ENCODE measurements at places on chromosomes 11 and 22.
A peak's percentile ranks its signal among the peaks of the same experiment; 100 is the strongest.

DNA sequence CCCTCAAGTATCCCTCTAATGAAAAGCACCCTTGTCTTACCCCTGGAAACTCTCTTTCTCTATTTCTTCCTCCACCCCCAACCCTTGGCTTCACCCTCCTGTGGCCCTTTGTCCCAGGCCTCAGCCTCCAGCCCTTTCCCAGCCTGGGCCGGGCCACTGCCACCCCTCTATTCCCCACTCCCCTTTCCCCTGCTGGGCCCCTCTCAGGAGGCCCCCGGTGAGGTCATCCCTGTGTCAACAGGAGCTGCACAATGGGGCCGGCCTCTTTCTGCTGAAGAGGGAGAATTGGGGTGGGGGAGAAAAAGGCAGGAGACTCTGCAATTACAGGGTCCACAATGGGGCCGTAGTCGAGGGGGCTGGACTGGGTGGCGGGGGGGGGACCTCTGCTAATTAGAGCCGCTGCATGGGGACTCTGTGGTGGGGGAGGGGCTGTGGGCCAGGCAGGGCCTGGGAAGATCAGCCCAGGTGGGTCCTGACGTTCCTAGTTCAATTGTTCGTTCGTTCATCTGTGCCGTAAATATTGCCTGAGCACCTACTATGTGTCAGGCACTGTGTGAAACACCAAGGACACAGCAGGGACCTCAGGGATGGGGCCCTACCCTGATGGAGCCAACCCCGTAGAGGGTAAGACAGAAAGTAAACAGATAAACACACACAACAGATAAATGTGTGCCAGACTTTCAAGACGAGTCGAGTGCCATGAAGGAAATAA lies 18.5 kb upstream of the MPPED1 start:
- no peak for DNase-seq

- no peak for DNase-seq
These were observed 4.8 kb downstream of the ROBO4 start for GRCh38 chr11:124892750-124893454.

DNA sequence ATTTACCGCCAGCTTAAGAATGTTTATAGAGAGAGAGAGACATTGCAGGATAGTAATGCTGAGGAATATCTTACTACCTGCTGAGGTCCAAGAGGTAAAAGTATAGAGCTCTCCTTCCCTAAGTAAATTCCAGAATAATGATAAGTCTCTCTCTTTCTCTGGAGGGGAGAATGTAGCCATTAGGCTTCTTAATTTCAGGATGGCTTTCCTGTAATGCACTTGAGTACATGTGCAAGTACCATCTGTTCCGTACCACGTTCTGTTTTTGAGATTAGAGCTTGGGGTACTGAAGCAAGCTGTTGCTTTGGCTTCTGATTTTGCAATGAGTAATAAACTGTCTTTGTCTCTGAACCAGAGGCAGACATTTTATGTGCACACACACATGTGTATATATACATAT lies 1314.0 kb downstream of the JRKL start:
- no peak for DNase-seq

DNA sequence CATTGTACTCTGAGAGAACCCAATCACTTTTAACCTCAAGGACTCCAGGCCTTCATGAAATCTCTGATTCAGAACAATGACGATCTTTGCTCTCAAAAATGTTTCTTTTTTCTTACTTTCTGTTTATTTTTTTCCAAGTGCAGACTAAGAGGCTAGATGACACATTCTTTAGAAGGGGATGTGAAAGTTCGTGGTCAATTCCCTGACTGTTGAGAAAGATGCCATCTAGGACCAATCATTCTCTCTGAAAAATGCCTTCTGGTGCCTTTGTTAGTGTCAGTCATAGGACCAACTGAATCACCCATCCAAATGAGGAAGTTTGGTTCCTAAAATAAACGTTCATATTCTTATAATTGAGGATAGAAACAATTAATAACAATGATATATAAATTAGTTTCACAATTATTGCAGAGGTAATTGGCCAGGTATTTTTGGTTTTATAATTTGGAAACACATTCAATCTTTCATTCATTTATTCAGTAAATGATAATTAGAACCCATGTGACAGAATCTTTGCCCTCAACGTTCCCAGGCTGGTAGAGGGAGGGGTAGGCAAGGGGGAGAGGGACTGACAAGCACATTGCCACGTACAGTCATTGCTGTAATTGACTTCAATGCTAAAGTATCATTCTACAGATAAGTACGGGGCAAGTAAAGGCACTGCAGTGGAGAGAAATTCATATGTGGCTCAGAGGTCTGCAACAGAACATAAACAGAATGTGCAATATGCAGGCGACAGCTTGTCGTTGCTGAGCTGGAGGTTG lies 333.4 kb upstream of the MPPED2 start:
- peak; percentile 15 for DNase-seq

DNA sequence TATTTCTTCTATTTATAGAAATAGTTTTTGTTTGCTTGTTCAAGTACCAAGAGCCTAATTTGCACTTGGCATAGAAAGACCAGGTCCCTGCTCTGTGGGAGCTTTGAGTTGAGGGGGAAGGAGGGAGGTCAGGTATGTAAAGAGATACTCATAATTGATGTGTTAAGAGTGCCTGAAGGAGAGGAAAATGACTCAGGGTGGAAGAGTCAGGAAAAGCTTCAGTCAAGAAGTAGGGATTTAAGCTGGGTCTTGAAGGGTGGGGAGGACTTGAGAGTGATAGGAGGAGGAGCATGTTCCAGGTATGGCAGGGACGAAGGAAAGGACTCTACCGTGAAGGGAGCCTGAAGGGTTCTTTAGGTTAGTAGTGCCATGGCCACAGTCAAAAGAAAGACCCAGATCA lies 9.0 kb downstream of the RBX1 start:
- peak; percentile 15 for DNase-seq

DNA sequence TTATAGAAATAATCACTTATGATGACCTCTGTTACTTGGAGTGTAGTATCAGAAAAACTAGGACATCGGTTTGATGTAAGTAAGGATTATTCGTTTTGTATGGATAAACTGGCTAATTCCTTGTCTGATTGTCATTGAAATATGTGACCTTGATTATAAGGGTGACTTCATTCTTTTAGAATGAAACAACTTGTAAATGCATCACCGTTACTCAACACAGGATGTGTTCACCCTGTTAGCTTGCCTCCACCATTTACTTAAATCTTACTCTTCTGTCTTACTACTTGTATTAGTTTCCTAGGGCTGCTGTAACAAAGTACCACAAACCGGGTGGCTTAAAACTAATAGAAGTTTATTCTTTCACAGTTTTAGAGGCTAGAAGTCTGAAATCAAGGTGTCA lies 7.9 kb downstream of the SFI1 start:
- DNase-seq = peak; percentile 79

- no peak for DNase-seq
These were observed 29.7 kb upstream of the ST14 start for GRCh38 chr11:130129922-130130321.

- DNase-seq = no peak
These were observed 1127.4 kb upstream of the CCDC90B start for GRCh38 chr11:84413549-84413948.

- DNase-seq = no peak
These were observed 1.2 kb upstream of the FCHSD2 start for GRCh38 chr11:73143126-73143838.

GRCh38 chr11:13644997-13645687 lies 23.3 kb upstream of the FAR1 start:
- no peak for DNase-seq

DNA sequence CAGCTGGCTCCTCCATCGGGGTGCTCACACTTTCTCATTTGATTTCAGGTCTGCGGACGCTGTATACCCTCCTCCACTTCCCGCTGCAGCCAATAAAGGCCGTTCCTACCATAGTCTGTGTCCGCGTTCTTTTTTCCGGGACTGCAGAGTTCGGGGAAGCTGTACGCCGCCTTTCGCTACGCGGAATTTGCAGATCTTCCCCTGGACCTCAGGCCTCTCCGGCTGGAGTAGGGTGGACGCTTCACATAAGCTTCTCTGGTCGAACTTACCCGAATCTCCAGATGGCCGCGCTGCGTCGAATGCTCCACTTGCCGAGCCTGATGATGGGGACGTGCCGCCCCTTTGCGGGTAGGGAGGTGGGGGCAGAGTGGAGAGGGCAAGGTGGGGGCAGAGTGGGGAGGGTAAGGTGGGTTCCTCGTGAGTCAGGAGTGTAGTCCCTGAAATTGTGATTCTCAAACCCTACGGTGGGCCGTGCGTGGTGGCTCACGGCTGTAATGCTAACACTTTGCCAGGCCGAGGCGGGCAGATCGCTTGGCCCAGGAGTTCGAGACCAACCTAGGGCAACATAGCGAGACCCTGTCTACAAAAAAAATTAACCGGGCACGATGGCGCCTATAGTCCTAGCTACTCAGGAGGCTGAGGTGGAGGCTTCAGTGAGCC lies 617 bp downstream of the CSKMT start:
- DNase-seq = peak; percentile 87

DNA sequence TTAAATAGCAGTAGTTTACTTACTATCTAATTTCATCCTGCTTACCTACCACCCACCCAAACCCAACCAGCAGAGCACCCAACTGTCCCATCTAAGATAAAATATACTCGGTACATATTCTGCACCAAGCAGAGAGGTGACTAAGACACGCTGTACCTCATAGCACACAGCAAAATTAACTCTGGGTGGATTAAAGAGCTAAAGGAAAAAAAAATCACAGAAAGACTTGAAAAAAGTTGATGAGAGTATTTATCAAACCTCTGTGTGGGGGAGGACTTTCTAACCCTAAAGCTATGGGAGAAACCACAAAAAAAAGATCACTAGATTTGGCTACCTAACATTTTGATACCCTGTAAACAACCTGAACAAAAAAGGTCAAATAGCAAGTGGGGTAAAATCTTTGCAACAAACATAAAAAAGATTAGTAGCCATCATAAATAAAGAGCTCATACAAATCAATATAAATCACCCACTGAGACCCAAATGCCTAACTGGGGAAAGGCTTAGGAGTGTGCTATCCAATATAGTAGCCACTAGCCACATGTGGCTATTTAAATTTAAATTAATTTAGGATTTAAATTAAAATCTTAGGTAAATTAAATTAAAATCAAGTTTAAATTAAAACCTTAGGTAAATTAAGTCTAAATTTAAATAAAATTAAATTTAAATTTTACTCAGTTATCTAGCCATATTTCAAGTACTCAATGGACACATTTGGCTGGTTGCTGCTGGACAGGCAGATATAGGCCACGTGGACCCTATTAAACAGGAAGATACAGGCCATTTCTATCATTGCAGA lies 25.6 kb upstream of the CD5 start:
- no peak for DNase-seq

DNA sequence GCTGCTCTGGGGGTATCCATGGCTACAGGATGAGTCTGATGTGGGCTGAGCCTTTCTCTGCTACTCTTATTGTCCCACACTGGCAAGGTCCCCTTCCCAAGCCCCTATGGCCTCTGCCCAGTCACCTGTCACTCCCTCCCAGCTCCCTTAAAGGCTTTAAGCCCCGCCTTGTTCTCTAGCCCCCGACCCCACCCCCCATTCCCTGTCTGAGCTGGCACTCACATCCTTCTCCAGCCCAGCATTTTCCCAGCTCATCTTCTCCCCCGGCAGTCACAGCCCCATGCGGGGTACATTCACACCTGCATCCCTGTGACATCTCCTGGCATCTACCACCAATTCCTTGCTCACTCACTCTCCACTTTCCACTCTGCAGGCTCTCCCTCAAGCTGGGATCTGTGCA lies 4.3 kb downstream of the MTFP1 start:
- DNase-seq = no peak

DNA sequence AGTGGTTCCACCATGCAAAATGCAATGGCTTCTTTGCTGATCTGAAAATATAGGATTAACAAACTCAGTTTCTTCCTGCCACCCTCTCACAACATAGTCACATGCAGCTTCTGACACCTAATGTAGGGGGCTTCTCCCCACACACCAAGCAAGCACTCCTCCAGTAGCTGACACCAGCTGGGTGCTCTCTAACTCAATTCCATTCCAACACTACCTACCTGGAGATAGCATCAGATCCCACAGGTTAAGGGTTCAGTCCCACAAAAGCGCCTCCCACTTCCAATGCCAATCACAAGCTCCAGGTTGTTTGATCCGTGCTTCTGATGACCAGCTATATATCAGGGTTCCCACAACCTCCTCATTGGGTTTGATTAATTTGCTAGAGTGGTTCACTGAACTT lies 31.8 kb upstream of the NNMT start:
- DNase-seq = no peak

DNA sequence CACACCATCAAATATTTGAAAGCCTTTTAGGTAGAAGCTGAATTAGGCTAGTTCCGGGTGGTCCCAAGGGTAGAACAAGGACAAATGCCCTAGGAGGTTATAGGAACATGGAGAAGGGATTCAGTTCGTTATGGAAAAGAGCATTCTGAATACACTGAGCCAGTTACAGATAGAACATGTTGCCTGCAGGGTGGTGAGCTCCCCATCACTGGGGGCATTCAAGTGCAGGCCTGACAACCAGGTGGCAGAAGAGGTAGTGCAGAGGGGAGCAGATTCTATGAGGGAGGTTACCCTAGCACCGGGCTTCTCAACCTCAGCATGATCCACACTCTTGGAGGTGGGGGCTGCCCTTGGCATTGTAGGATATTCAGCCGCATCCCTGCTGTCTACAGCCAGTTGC lies 24.2 kb downstream of the LIF start:
- no peak for DNase-seq

DNA sequence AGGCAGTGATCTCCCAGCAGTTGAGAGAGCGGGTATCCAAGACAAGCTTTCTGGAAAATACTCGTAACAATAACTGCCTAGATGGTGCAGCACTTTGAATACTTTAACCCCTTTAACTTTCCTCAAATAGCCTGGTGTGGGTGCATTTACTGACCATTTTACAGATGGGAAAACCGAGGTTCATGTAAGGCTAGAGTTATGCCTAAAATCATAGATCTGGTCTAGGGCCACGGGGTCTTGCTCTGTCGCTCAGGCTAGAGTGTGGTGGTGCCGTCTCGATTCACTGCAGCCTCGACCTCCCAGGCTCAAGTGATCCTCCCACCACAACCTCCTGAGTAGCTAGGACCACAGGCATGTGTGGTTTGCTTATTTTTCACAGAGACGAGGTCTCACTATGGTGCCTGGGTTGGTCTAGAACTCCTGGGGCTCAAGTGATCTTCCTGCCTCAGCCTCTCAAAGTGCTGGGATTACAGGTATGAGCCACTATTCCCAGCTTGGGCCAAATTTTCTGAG lies 269.2 kb upstream of the SYN3 start:
- DNase-seq = no peak

DNA sequence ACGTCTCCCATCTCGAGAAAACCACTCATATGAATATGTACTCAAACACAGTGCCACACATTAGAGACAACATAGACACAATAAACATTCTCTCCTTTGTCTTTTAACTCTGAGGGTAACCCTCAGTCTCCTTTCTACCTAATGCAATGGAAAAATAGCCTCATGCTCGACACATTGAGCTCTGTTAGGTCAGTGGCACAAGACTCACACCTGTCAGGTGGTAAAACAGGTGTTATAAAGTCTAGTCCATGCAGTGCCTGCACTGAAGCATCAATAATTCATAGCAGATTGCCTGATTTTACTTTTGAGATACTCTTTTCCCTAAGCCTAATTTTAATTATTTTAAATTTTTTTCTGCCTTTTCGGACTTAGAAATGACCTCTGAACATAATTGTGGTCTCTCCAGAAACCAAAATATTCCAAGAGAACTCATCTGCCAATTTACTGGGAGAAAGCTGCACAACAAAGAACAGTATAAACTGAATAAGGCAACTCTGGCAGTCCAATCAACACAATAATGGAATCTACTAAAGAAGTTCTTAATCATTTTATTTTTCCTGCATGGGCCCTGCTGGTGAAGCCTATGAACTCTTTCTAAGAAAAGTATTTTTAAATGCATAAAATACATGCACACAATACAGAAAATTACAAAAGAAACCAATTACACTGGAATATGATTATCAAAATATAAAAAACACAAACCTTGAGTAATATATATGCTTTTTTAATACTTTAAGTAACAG lies 9.9 kb downstream of the RDX start:
- DNase-seq = no peak
